ENCODE measurements at places on chromosomes 16 and 17.
A peak's percentile ranks its signal among the peaks of the same experiment; 100 is the strongest.

- DNase-seq = no peak
These were observed 24.2 kb downstream of the CACNA1G start for GRCh38 chr17:50584749-50585148.

- DNase-seq = no peak
These were observed 1.0 kb upstream of the RHOT1 start for GRCh38 chr17:32141258-32141657.

DNA sequence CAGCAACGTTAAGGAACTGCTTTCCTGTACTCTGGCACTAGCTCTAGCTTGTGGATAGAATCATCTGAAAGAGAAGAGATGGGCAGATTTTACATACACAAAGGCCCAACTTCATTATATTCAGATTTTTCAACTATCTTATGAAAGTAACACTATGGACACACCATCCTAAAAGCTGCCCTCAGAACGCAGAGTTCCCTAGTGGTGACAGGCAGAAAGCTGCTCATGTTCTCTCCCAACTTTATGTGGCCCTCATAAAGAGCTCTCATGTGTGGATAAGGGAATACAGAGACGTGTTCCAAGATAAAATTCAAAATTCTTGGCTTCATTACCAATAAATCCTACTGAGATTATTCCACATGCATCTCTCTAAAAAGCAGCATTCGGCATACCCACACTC is 1.5 kb downstream of the CFAP20 start:
- no peak for DNase-seq

DNA sequence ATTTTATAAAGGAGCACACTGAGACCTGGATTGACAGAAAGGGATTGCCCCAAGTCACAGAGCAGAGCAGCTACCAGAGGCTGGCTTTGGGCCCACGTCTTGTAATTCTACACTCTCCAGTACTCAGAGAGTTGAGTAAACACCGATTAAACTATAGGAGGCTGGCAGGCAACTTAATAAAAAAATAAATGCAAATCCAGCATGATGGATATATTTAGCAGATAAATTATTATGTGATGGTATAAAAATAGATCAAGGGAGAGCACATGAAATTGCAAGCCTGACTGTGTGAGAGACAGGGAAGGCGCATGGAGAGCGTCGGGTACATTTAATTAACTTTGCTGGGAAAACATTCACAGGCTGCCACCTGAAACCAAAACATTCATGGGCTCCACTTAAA is 87.7 kb upstream of the CCL2 start:
- DNase-seq = no peak

GRCh38 chr17:43019418-43019817 is 2.8 kb downstream of the VAT1 start:
- no peak for DNase-seq

- DNase-seq = no peak
These were observed 21.1 kb upstream of the C16orf95 start for GRCh38 chr16:87338155-87338765.

- no peak for DNase-seq
These were observed 105.4 kb downstream of the FTO start for GRCh38 chr16:53809088-53809932.

DNA sequence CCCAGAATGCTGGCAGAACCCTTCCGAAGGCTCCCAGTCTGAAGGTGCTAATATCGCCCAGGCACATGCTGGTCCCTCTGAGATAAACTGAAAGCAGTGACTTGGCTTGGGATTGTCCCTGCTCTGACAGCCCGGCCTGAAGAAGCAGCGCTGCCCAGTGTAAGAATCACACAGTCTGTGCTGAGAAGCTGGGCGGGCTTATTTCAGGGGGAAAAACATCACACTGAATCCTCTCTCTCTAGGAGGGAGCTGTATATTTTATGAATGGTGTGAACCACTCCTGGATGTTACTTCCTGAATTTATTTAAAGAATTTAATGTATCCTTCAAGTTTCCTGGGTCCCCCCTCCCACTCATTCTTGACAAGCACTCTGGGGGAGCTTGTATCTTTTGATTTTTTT is 36.3 kb downstream of the GAS7 start:
- DNase-seq = no peak

DNA sequence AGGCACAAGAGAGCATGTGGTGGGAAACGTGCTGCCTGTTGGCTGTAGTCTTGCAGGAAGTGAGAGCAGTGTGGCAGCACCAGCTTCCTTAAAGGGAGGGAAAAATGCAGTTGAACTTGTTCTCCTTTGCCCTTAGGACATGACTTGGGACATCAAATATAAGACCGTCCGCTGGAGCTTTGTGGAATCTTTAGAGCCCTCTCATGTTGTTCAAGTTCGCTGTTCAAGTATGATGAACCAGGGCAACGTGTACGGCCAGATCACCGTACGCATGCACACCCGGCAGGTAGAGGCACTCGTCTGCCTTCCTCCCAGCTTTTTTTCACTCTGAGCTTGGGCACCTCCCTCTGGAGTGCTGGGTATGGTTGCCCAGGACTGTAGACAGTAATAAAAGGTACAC is 23.3 kb downstream of the GPR179 start:
- DNase-seq = no peak

- DNase-seq = no peak
These were observed 6.3 kb downstream of the TBC1D16 start for GRCh38 chr17:80029258-80029974.

DNA sequence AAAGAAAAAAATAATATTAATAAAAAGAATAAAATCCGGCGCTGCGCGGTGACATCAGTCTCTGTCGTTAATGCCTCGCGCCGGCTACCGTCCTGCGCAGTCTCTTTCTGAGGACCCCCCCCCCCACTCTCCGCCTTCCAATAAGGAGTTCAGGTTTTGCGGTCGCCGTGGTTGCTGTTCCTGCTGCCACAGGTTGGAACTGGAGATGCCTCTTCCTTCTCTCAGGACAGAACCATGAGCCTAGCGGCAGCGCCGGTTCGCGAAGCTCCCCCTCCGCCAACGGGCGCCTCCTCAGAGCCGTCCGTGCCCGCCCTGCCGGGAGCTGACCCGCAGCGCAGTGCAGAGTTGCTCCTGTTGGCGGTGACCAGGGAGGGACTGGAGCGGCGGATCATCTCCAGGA is 2093.4 kb downstream of the TP53TG3F start:
- DNase-seq = no peak

DNA sequence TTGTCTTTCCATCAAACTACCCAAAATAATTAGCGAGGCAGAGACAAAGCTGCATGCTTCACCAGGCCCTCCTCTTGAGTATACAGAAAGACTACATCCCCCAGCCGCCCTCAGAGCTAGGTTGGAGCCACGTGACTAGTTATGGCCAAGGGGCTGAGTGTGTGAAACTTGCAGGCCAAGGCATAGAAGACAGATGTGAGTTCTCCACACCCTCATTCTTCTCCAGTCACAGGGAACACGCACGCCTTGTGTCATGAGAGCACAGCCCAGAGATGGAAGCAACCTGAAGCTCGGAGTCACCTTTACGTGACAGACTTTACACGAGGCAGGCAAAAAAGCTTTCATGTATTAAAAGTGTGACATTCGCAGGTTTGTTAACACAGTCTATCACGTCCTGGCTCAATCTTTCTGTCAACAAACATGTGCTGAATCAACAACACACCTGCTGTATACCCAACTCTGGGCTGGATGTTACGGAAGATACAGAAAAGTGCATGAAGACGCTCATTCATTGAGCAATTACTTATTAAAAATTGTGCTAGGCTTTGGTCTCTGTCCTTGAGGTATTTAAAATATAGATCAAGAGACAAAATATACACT is 38.3 kb downstream of the STX8 start:
- no peak for DNase-seq

DNA sequence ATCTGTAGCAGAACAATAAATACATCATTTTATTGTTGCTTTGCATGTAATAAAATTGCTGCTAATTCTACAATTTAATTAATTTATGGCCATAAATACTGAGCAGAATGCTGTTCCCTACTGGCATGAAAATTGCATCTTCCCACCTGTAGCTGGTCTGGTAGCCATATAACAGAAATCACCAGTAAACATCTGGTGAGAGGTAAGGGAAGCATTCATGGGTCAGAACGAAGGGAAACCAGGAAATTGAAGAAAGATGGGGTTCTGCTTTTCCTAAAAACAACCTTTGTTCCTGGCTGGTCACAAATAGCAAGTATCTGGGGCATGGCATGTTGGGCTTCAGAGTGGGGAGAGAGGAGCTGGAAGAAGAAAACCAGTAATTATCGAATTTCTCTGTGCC is 128.4 kb downstream of the CDH11 start:
- DNase-seq = no peak

GRCh38 chr17:50590946-50591737 is 30.6 kb downstream of the CACNA1G start:
- no peak for DNase-seq

DNA sequence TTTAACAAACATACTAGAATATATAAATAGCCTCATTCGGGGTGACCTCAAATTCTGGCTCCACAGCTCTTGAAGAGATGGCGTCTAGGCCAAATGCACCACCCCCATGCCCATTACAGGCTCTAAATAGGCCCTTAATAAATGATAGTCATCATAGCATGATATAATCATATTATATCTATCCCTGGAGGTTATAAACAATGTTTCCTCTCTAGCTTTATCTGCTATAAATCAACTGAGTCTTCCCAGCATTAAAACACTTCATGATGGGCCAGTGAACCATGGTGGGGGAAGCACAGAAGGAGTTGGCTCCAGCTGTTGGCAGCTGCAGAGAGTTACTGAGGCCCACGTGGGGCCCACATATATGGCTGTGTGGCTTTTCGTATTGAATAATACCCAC is 214.9 kb upstream of the MPHOSPH6 start:
- DNase-seq = no peak

GRCh38 chr17:16442141-16442540 is 26.8 kb downstream of the TRPV2 start:
- no peak for DNase-seq

DNA sequence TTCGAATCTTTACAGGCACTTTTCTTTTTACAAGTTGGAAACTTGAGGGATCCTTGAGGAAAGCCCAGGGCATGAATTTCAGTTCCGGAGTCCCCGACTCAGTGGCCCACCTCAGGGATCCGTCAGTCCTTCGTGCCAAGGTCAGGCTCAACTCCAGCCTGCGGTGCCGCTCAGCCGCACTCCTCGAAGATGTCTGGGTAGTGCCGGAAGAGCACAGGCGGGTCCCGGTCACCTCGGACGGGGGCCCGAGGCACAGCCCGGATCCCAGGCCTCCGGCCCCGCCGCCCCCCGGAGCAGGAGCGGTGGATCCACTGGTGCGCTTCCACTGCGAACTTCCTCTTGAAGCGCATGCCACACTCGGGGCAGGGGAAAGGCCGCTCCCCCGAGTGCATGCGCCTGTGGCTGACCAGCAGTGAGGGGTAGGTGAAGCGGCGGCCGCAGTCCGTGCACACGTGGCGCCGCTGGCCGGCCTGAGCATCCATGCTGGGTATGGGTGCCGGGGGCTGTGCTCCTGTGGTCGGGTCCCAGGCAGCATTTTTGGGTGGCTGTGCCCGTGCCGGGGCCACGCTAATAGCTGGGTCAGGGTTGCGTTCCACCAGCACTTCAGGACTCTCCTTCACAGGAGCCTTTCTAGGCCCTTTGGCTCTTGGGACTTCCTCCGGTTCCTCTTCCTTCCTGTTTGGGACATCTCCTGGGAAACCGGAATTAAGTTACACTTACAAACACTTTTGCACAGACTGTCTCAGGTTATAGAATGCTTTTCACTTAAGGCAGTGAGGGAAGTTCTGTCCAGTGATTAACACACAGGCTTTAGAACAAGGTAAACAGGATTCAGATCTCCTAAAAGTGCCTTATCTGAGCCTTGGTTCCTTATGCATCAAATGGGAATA is 1.5 kb downstream of the ZNF688 start:
- no peak for DNase-seq

DNA sequence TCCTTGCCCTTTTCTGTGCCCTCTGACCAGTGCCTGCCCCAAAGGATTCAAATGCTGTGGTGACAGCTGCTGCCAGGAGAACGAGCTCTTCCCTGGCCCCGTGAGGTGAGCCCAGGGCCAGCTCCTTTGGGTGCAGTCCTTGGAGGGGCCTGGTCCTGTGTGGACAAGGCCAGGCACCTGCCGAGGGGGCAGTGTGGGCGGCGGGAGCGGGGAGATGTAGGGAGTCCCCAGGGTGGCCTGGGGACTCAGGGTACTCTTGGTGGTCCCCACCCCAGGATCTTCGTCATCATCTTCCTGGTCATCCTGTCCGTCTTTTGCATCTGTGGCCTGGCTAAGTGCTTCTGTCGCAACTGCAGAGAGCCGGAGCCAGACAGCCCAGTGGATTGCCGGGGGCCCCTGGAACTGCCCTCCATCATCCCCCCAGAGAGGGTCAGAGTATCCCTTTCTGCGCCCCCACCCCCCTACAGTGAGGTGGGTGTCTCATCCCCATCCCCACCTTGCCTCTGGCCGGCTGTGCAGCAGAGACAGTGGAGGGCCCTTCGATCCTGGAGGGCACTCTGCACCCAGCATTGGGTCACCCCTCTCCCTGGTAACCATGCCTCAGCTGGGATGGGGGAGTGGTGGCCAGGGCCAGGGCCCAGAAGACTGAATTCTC is 4.4 kb downstream of the TMEM92 start:
- DNase-seq = no peak

DNA sequence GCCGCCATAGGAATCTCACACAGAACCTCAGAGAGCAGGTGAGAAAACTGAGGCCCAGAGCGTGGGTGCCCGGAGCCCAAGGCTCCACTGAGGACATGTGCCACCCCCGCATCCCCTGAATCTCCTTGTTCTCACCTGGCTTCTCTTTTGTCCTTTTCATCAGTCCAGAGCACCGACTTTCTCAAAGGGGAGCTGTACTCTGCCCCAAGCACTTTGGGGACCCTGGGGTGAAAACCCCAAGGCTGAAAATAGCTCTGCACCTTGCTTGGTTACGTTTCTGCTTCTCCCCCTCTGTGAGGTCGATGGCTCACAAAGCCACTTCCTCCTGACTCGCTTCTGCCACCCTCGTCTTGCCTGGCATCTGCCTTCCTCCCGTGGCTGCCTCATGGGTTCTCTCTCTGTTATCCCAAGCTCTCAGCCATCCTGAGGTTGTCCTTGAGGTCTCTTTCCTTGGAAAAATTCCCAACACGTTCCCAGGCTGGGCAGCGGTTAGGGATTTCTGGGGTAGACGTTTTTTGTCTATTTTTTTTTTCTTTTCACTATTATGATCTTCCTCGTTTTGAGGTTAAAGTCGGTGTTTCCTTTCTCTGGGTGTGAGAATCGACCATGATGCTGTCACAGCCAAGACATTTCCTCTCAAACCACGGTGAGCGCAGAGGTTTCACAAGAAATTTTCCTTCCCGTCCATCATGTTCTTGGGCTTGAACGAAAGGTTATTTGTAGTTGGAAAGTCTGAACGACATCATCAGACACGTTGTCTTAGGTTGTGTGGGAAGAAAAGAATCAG is 37.2 kb downstream of the IRF8 start:
- peak; percentile 57 for DNase-seq
